Camera-type eye (tissue), 1 donor: ENCODE measurements at places on chromosomes 7 and 10. TPM values are rescaled to one million over a fixed set of nuclear protein-coding genes. Genes with fewer than 3 reads are reported as not detected.

Gene GHRHR
- not detected for total RNA-seq

Gene ADGRA1
- total RNA-seq, result 5.4 TPM

Gene LRRC17
- total RNA-seq, result 46.9 TPM

Gene COBL
- 22.3 TPM for total RNA-seq

Gene MSMB
- total RNA-seq, result not detected

Gene ITPRID1
- total RNA-seq, result 0.11 TPM

Gene VWA2
- 3.0 TPM for total RNA-seq

Gene AMZ1
- total RNA-seq, result 0.11 TPM

Gene AGMO
- total RNA-seq, result 0.27 TPM

Gene CYP2C19
- total RNA-seq, result not detected

Gene MARCHF5
- total RNA-seq, result 39.0 TPM

Gene TMEM196
- total RNA-seq, result 9.7 TPM

Gene EN2
- total RNA-seq, result 0.11 TPM

Gene ZNF679
- not detected for total RNA-seq

Gene TPK1
- total RNA-seq, result 11.3 TPM

Gene PDE6C
- total RNA-seq, result 4.2 TPM

Gene TRPV6
- 0.55 TPM for total RNA-seq

Gene SDHAF3
- 20.9 TPM for total RNA-seq

Gene EPHB6
- 17.3 TPM for total RNA-seq

Gene WDR86
- 19.7 TPM for total RNA-seq

Gene CLIP2
- total RNA-seq, result 63.3 TPM

Gene CFAP46
- total RNA-seq, result 7.5 TPM

Gene HOXA2
- total RNA-seq, result not detected

Gene NEBL
- 45.6 TPM for total RNA-seq

Gene SHOC2
- 102 TPM for total RNA-seq

Gene SPDYE2B
- not detected for total RNA-seq

Gene TMEM130
- total RNA-seq, result 14.4 TPM

Gene NODAL
- 1.3 TPM for total RNA-seq
